NCI-H1417 (cell line): ENCODE measurements at places on chromosomes 7 and 10.
A peak's percentile ranks its signal among the peaks of the same experiment; 100 is the strongest.

DNA sequence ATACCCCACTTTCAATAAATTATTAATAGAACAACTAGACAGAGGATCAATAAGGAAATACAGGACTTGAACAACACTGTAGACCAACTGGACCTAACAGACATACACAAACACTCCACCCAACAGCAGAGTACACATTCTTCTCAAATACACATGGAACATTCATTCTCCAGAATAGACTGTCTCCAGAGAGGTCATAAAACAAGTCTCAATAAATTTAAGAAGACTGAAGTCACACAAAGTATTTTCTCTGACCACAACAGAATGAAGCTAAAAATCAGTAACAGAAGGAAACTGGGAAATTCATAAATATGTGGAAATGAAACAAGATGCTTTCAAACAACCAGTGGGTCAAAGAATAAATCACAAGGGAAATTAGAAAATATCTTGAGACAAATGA, 119.8 kb downstream of the SMURF1 start:
- no peak for DNase-seq

- no peak for DNase-seq
These were observed 89.4 kb upstream of the MYL10 start for GRCh38 chr7:101718363-101719122.

DNA sequence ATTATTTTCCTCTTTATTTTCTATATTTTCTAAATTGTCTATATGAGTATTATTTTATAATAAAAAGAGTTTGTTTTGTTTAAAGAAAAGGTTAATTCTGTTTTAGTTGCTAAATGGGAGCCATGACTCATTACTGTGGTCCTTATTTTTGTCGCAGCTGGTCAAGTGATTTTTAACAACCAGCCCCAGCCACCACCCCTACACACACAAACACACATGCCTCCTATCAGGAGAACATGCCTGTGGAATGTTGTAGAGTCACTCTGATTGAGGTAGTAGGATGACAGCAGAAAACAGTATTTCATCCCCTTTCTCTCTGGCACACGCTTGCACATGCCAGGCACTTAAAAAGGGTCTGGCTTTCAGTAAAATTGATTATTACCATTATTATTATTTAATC, 68.6 kb upstream of the GDF10 start:
- no peak for DNase-seq

GRCh38 chr10:112624546-112625048, 177.6 kb downstream of the VTI1A start:
- no peak for DNase-seq

GRCh38 chr7:136009488-136010079, 32.4 kb upstream of the MTPN start:
- peak; percentile 16 for DNase-seq

DNA sequence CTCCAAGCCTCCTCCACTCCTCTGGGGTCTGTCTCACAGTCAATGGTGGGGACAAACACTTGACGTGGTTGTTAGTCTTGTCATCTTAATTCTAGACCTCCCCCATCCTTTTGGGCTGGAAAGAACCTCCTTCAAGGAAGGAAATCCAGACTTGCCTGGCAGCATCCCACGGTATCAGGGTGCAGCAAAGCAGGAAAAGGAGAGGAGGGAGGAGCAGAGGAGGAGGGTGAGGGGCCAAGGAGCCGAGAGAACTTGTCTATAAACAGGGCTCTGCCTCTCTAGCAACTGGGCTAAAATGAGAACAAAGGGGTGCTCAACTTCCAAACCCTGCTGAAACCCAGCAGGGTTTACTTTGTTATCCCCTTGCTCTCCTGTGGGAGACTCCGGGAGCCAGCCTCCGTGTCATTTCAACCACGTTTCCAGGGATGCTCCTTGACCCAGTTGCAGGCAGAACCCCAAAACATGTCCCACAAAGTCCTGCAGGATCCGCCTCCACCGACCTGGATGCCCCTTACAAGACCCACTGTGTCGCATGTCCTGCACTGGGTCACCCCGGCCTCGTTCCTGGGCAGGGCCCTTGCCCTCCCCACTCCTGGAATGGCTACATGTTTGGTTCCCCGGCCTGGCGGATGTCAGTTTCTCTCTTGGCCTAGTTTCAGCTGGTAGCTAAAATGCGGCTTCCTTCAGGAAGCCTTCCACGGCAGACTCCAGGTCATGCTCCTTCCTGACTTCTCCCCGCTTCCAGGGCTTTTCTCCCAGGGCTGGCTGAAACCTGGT, 69.7 kb upstream of the MGMT start:
- DNase-seq = no peak

DNA sequence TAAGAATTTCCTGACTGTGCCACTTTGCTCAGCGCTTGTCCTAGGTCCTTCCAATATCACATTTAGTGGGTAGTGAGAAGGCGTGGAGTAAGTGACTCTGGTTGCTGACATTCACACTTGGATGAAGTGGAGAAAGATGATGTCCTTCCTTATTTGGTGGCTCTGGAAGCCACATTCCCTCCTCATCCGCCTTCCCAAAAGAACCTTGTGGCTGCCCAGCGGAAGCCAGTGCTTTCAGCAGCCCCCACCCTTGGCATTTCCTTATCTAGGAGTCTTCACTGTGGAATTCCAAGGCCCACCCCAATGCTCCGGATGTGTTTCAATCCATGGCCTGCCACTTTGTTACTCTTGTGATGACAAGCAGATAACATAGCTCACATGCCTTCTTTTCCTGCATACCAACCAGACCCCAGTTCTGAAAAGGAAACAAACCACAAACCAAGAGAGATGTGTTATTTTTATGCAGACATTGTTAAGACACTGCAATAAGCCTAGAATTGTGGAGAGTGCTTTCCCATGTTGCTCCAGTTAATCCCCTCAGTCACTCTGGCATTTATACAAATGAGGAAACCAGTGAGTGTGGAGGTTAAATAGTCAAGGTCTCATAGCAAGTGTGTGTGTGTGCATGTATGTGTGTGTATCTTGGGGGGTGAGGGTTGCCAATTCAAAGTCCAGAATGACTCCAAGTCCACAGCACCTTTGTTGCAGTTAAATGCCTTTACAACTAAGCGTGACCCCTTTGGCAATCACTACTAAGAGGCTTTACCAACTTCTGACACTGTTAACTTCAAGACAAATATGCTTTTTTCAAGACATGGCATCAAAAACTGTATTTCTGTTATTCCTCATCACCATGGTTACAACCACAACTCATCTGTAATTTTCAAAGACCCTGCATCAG, 10.3 kb upstream of the ANKRD1 start:
- DNase-seq = no peak

GRCh38 chr7:34493752-34494151, 164.3 kb upstream of the NPSR1 start:
- no peak for DNase-seq

DNA sequence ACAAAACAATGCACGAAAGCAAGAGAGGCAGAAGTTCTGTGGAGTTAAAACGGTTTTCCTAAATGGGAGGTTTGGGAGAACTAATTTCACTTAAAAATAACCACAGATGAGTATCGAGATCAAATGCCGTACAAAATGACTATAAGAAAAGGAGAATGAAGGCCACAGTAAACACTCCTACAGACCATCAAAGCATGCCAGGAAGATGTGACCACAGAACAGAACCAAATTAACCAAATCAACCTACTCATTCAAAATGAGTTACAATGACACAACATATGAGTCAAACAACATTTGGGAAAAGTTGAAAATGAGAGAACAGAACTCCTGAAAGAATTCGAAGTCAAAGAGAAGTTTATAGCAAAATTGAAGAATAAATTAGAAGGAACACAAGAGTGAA, 24.3 kb upstream of the DOCK1 start:
- no peak for DNase-seq
